DMS53 (cell line): ENCODE measurements at places on chromosomes 16 and 17.

DNA sequence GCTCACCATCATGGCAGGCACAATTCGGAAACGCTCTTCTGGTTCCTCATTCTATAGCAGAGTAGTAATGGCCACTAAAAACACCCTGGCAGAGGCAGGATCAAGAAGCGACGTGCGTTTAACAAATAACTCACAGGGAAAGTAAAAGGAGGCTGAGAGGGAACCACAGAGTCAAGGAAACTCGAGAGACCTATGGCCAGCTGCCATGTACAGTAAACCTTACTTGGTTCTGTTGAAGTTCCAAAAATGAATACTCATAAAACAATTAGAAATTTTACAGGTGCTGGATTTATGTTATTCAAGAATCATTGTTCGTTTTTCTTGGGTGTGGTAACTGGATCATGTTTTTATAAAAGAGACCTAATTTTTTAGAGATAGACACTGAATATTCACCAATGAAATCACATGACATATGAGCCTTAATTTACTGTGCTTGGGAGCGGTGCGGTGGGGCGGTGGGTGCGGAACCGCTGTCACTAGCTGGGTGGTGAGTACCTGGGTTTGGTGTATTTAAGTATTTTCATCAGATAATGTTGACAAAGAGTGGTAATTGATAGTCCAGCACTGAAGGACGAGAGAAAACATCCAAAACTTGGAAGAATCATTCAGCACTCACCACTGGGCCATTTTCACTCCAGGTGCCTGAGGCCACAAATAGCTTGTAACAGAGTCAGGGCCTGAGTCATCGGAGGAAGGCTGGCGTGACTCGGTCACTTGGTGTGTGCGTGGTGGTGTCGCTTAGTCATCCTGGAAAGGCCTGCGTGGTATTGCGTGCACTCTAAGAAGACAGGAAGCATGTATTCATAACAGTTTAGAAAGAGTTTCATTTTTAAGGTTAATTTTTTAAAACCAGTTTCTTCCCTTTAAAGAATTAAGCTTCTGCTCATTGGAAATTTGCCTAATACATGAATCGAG is 135.4 kb upstream of the CHMP6 start:
- peak; percentile 86 for DNase-seq

DNA sequence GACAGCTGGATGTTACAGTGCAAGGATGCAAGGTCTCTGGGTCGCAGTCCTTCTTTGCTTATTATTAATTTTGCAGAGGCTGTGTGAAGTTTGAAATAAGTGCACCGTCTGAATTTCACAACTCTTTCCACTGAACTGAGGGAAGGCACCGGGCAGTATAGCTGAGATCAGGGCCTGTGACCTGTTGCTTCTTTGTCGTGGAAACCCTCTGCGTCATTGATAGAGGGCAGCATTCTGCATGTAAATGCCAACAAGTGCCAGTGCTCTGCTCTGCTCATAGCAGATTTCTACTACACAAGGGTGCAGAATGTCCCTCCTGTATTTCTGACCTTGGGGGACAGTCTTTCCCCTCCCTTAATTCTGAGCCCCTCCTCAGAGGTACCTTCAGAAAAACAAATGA is 26.0 kb downstream of the CD300LF start:
- peak; percentile 48 for DNase-seq

DNA sequence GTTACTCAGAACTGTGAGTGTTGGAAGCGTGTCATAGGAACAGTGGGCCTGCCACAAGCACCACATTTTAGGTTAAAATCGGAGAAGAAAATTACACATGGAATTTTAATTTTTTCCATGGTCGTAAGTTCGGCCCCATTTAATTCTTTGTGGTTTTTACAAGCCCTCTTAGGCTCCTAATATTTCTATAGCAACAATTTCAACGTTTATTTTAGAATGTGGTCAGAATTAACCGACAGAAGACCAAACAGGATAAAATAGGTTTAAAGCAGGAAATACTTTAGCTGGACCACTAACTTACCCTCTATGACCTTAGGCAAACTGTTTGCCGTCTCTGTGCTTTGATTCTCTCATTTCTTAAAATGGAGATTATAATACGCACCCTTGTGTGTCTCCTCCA is 69.9 kb downstream of the FTO start:
- DNase-seq: no peak

DNA sequence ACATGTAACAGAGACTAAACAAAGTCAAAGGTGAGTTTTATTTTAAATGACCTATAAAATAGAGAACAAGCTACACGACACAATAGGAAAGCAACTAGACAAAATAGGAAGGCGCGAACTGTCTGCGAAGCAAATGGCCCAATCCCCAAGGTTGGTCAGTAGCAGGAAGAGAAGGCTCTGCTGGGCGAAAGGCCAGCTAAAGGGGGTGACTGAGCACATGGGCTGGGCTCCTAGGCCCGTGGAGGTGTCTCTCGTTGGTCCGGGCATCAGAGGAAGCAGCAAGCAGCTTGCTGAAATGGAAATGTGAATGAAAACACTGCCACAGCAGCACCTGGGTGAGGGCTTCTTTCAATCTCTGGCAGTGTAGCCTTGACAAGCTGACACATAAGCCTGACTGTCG is 129.4 kb downstream of the ZNF778 start:
- no peak for DNase-seq

- peak; percentile 52 for DNase-seq
Observed at GRCh38 chr17:76500074-76500746, 1.0 kb downstream of the RHBDF2 start.
